ENCODE measurements at places on chromosomes 7 and 10.

- DNase-seq: no peak
These were observed 133.6 kb upstream of the GDF10 start for GRCh38 chr10:47166405-47166777.

DNA sequence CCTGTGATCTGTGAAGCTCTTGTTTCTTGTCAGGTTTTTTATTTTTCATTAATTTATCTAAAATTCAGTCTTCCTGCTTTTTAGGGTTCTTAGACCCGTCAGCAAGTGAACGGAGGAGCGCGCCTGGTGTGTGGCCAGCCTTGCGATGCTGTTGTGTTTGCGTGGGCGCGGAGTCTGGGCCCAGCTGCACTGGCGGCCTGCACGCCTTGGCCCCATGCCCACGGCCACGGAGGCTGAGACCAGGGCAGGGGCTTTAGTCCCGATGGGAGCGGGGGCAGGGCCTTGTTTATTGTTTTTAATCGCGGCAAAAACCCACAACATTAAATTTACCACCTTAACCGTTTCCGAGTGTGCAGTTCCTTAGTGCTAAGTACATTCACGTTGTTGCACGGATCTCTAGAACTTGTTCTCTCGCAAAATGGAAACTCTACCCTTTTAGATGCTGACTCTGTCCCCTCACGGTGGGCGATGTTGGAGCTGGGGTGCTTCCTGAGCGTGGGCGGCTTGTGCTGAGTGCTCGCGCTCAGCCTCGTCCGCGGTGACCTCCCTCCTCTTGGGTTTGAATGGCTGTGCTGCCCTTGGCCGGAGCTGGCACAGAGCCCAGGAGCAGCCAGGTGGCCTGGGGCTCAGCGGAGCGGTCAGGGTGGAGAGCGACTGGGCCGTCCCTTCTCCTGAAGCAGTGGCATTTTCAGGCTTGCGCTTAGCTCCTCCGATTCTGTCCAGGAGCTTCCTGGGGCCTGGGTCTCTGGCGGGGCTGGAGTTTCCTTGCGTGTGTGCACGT is 69.1 kb downstream of the INPP5A start:
- no peak for DNase-seq

DNA sequence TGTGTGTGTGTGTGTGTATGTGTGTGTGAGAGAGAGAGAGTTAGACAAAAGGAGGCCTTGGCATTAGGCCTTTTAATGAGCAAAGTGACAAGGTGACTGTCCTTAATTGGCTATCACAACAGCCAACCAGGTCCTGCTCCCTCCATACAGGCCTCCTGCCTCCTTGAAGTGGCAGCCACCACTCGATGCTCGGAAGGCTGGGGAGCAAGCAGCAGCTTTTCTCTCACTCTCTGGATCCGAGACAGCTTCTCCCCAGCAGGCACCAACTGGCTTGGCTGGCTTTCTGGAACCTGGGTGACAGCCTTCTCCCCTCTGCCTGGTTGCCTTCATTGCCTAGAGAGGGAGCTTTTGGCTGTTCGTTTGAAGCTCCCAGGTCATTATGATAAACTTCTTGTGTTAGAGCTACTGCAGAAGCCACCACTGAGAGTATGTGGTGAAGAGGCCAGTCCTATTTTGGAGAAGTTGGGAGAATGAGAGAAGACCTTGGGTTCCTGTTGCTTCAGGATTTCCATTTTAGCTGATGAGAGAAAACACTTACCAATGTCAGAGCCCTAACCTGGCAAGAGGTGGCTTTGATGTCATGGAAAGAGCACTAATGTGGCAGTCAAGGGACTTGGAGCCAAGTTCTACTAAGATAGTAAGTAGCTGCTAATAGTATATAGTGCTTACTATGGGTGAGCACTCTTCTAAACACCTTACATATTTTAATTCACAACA is 37.6 kb downstream of the RPS24 start:
- DNase-seq: no peak

DNA sequence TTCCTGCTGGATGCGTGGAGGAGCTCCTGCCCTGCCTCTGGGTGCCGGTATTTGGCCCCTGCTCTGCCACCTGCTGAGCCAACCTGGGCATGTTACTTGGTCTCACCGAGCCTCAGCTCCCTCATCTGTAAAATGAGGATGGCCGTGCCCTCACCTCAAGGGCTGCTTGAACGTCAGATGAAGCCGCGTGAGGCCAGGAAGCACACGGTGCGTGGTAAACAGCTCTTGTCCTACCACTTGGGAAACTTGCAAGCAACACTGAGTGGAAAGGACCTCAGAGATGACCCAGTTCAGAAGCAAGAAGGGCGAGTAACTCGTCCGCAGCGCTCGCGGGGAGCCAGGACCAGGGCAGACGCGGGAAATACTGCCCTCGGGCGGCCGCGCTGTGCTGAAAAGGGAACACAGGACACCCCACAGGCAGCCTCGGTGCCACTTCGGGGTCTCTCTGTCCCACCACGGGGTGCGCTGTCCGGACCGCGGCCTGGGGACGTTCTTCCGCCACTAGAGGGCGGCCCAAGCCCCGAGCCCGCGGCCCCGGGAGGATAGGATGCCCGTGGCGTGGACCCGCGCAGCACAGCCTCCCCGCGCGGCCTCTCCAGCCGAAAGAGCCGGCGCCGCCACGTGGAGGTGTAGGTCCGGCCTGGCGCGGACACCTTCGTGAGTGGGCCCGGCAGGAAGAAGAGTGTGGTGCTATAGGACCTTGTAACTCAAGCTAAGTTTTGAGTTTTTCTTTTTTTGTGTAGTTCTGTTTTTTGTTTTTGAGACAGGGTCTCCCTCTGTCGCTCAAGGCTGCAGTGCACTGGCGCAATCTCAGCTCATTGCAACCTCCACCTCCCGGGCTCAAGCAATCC is 94.1 kb downstream of the PRKAG2 start:
- peak; percentile 84 for DNase-seq

DNA sequence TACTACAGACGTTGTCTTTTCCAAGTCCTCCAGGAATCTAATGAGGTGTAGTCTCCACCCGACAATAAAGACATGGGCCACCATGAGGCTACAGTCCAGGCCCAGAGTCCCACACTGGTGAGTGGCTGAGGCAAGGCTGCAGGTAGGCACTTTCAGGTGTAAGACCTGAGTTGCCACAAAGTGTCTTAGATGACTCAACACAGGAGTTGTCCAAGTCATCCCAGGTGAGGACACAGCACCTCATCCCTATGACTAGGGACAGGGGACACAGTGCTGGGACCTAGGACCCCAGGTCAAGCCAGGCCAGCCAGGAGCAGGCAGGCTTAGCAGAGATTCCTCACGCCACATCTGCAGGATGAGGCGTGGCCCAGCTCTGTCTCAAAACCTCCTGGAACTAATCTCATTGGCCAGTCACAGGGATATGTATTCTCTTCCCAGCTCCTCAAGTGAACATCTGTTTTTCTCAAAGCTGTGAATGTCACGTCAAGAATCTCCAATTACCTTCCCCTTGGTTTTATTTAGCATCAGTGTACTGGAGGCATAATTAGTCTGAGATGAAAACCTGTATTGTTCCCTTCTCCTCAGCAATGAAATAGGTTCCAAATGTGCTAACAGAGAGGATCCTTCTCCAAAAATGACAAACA is 254.6 kb downstream of the GRID1 start:
- no peak for DNase-seq

DNA sequence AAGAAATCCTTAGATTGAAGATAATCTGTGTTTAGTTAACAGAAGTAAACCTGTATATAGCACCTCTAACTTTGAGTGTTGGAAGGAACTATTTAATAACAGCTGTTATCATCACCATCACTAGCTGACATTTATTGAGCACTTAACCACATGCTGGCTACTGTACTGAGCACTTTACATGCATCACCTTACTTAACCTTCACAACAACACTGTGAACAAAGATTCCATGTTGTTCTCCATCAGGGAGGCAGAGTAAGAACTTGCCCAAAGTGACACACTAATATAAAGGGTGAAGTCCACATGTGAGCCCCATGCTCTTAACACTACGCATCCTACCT is 182.2 kb downstream of the ST7 start:
- DNase-seq: no peak

GRCh38 chr7:92400013-92400412 is 47.3 kb upstream of the GATAD1 start:
- no peak for DNase-seq

GRCh38 chr7:1889556-1890181 is 219.6 kb downstream of the ELFN1 start:
- DNase-seq: no peak

- no peak for DNase-seq
These were observed 23.7 kb downstream of the FIGNL1 start for GRCh38 chr7:50426280-50427045.

GRCh38 chr7:95472581-95473161 is 13.1 kb upstream of the ASB4 start:
- no peak for DNase-seq

GRCh38 chr7:37408291-37409228 is 40.1 kb downstream of the ELMO1 start:
- peak; percentile 21 for DNase-seq

DNA sequence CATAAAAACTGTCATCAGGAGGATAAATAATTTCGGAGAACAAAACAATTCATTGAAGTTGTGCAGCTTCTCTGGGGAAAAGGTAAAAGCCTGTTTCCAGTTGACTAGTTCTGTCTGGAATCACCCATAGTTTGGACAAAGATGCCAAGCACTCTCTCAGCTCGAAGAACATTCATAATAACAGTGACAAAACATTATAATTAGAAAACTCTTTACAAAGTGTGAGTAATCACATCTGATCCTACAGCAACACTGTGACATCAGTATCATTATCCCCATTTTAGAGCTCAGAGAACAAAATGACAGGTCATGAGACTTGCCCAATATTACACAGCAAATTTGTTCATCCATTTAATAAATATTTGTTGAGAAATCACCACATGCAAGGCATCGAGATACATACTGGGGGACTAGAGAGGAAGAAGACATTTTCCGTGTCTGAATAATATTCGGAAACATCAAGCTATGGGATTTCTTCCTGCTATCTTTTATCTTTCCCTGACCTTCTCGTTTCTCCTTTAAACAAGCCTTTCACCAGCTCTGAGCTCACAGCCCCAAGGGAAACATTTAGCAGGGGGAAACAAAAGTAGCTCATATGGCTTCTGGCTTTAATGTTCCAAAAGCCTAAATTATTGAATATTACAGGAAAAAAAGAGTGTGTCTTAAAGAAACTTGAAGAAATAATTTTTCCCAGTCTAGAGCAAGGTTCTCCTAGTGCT is 123.3 kb upstream of the GHITM start:
- no peak for DNase-seq

DNA sequence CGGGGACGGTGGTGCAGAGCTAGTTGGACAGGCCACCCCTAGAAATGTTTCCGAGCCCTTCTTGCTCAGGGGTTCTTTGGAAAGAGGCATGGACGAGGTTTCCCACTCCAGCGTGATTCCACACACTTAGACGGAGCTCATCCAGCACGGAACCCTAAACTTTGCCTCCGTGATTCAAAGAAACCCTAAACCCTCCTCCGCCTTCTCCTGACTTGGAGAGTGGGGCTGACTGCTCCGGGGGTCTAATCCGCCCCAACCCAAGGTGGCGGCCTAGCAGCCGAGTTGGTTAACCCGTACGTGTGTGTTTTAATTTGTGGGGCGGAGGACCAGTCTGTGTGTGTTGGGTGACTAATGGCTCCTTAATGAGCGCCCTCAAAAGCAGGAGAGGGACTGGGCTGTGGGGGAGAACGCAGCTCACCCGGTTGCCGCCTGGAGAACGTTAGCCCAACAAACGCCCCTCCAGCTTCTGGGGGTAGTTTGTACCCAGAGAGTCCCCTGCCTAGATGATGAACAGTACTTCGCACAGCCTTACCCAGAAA is 3.8 kb downstream of the NEUROG3 start:
- DNase-seq: no peak

DNA sequence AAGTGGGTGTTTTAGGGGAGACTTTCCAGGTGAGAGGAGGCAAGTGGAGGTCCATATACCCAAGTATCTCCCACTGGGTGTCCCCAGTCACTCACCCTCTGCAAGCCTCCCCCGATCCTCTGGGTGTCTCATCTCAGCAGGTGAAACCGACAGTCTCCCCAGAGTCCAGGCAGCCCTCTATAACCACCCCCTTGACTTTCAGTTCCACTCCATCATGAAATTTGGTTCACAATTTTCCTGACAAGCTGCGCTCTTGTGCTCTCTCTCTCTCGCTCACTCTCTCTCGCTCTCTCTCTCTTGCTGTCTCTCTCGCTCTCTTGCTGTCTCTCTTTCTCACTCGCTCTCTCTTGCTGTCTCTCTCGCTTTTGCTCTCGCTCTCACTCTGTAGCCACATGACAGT is 8.1 kb upstream of the RABGEF1 start:
- no peak for DNase-seq

DNA sequence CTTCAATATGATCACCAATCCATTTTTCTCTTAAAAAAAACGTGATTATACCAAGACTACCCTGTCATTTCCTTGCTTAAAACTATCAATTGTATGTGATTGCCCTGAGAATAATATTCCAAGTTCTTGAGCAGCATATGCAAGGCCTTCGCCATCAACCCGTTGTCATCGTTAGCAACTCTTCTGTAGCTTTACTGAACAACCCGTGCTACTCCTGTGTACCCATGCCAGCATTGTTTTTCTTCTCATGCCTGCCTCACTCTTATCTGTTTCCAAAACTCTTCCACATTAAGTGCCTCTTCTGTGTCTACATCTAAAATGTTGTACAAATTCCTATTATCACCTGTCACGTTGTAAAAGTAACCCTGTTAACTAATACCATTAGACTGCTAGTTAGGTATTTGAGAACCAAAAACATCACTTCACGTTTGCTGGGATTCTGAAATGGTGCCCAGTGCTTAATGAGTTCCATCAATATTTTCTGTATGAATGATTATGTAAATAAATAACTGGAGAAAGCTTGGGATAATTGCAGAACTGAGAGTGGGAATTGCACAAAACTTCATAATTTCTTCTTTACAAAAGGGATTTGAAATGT is 10.5 kb downstream of the CAV2 start:
- no peak for DNase-seq
